ENCODE measurements at places on chromosomes 13 and 19.

DNA sequence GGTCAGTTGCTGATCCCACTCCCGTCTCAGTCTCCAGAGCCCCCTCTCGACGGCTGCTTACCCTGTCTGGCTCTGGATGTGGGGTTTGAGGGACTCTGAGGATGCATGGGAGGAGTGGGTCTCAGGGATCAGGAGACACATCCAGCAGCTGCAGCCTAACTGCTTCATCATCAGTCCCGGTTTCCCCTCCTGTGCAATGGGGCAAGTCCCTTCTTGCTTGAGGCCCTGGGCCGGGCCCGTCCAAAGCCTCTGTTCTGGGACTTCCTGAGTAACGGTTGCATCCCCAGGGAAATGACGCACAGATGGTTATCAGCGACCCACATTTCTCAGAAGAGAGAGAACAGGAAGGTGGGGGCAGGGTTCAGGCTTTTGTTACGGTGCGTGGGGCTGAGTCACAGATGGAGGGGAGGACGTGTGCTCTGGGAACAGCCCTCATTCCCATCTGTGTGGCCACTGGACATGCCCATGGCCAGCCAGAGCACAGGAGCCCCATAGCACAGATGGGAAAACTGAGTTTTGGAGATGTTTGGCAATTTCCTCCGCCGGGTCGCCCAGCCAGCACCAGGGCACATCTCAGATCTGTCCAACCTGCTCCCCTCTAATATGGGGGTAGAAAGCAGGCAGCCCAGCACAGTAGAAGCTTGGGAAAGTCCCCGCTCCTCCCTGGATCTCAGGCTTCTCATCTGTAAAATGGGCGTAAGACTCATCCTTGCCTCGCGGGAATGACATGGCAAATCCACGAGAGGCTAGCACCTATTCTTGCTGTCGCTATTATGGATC, 19.3 kb downstream of the GNA15 start:
- DNase-seq: no peak
- no peaks in the 10 kb centered on the region for H3K4me1 ChIP-seq
- no peak overlapping the region for H3K27ac ChIP-seq
- H3K27me3 ChIP-seq: no peaks in the 10 kb centered on the region
- no peak overlapping the region for H3K4me3 ChIP-seq
- H3K36me3 ChIP-seq: no peaks in the 10 kb centered on the region

- H3K36me3 ChIP-seq: no peaks in the 10 kb centered on the region
- peaks cover 31% of the 10 kb centered on the region for H3K4me1 ChIP-seq
- H3K27ac ChIP-seq: no peak overlapping the region
These were observed 18.3 kb downstream of the PRKCSH start for GRCh38 chr19:11453468-11454341.

GRCh38 chr13:70023516-70023915, 84.1 kb upstream of the ATXN8OS start:
- H3K27ac ChIP-seq: no peak overlapping the region
- no peak for DNase-seq
- H3K4me3 ChIP-seq: no peak overlapping the region
- no peaks in the 10 kb centered on the region for H3K4me1 ChIP-seq
- H3K36me3 ChIP-seq: no peaks in the 10 kb centered on the region

GRCh38 chr13:39840201-39840600, 184.7 kb downstream of the COG6 start:
- DNase-seq: no peak
- no peaks in the 10 kb centered on the region for H3K4me1 ChIP-seq
- no peak overlapping the region for H3K27ac ChIP-seq
- no peaks in the 10 kb centered on the region for H3K36me3 ChIP-seq
- H3K4me3 ChIP-seq: no peak overlapping the region

- no peaks in the 10 kb centered on the region for H3K36me3 ChIP-seq
- H3K27me3 ChIP-seq: no peaks in the 10 kb centered on the region
- no peak overlapping the region for H3K4me3 ChIP-seq
- H3K27ac ChIP-seq: no peak overlapping the region
- no peak for DNase-seq
- H3K4me1 ChIP-seq: no peaks in the 10 kb centered on the region
These were observed 7.6 kb upstream of the ACSBG2 start for GRCh38 chr19:6127716-6128335.

DNA sequence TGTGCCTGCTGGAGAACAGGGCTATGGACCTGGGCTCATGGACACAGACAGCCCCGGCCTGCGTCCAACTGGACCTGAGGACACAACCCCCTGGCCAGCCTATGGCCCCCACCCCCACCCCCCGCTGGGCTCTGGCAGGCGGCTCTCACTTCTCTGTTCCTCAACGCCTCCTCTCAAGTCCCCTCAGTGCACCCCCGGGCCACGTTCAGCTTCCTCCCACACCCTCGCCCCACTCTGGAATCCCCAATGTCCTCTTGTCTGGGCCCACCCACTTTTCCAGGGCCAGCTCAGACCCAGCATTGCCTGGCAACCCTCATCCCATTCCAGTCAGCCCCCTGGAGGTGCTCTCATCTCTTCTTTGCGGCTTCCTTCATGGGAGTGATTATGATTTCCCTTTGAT, 130.2 kb upstream of the SPACA7 start:
- H3K36me3 ChIP-seq: no peaks in the 10 kb centered on the region
- H3K4me1 ChIP-seq: peaks cover 8% of the 10 kb centered on the region
- H3K27me3 ChIP-seq: no peaks in the 10 kb centered on the region
- no peak overlapping the region for H3K27ac ChIP-seq

DNA sequence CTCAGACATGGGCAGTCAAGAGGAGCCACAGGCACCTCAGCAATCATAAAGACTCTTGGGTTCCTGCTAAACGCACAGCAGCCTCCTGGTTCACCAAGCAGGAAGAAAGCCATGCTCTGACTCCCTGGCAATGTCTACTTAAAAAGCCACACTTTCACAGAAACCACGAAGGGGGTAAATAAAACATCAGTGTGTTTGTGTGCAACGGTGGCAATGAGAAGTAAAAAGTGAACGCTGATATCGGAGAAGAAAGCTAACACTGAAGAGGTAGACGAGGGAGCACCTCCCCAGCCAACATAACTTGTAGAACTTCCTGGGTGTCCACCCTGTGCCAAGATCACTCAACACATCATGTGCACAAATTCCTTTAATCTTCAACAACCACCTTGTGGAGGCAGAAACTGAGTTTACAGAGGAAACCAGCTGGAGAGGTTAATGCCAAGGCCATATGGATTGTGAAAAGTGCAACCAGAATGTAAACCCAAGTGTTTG, 30.2 kb downstream of the HSPH1 start:
- no peak overlapping the region for H3K27ac ChIP-seq
- no peaks in the 10 kb centered on the region for H3K27me3 ChIP-seq
- no peaks in the 10 kb centered on the region for H3K4me1 ChIP-seq
- no peak overlapping the region for H3K4me3 ChIP-seq
- H3K36me3 ChIP-seq: peaks cover 7% of the 10 kb centered on the region

GRCh38 chr19:18843960-18844359, 12.2 kb downstream of the UPF1 start:
- no peak overlapping the region for H3K27ac ChIP-seq
- H3K4me1 ChIP-seq: peaks cover 15% of the 10 kb centered on the region
- DNase-seq: no peak
- peaks cover 13% of the 10 kb centered on the region for H3K36me3 ChIP-seq
- no peak overlapping the region for H3K4me3 ChIP-seq
- H3K27me3 ChIP-seq: no peaks in the 10 kb centered on the region

DNA sequence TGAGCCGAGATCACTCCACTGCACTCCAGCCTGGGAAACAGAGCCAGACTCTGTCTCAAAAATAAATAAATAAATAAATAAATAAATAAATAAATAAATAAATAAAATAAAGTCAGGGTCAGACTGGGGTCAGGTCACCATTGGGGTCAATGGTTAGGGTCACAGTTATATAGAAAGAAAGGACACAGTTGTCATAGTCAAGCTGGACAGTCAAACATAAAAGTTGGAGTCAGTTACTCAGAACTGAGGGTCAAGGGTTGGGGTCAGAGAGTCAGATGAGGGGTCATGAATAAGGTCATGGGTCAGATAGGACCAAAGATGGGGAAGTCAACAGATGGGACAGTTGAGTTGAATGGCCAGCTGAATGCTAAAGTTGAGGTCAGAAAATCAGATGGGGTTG, 16.7 kb upstream of the EPOR start:
- no peaks in the 10 kb centered on the region for H3K4me1 ChIP-seq
- no peaks in the 10 kb centered on the region for H3K36me3 ChIP-seq
- no peak for DNase-seq
- H3K27me3 ChIP-seq: no peaks in the 10 kb centered on the region
- no peak overlapping the region for H3K4me3 ChIP-seq

GRCh38 chr19:33785795-33786194, 10.9 kb upstream of the KCTD15 start:
- H3K27me3 ChIP-seq: no peaks in the 10 kb centered on the region
- no peak overlapping the region for H3K27ac ChIP-seq
- H3K4me3 ChIP-seq: no peak overlapping the region
- DNase-seq: no peak
- H3K36me3 ChIP-seq: no peaks in the 10 kb centered on the region

DNA sequence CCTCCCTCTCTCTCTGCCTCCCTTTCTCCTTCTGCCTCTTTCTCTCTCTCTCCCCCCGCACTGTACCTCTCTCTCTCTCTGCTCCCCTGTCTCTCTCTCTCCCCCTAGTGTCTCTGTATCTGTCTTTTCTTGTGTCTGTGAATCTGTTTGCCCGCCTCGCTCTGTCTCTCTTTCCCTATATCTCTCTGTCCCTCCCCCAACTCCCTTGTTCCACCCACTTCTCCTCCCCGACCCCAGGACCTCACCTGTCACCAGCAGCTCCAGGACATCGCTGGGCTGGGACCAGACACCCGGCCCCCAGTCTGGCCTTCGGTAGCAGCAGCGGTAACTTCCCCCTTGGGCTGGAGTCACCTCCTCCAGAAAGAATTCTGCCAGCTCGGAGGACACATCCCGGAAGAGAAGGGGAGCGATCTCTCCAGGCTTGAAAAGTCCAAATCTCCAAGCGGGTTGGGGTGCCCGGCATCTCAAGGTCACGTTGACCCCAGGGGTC, 3.9 kb downstream of the OSCAR start:
- no peak overlapping the region for H3K27ac ChIP-seq
- peaks cover 41% of the 10 kb centered on the region for H3K27me3 ChIP-seq
- H3K4me3 ChIP-seq: peak overlapping the region; percentile 76
- H3K36me3 ChIP-seq: no peaks in the 10 kb centered on the region

DNA sequence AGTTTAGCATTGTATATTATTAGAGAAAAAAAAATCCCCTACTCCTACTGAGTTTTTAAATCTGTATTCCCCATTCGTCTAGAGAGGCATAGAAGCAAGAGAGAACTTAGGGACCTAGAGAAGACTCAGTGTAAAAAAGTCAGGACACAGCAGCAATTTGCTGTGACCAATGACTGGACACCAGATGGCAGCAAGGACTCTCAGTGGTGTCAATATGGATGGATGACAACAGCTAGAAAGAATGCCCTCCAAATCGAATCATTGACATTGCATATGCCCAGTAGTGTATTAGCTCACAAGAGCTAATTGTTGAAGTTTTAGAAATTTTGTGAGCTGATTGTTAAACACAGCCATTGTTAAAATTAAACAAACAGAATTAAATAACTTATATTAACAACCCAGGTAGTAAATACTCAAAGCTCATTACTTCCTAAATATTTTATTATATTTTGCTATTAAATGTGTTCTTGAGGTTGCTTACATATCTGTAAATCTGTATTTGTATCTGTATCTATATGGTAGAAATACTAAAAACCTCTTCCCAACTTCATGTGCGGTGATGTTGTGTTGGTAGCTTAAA, 43.9 kb downstream of the SIAH3 start:
- no peaks in the 10 kb centered on the region for H3K27me3 ChIP-seq
- H3K4me3 ChIP-seq: no peak overlapping the region
- no peaks in the 10 kb centered on the region for H3K4me1 ChIP-seq
- no peak overlapping the region for H3K27ac ChIP-seq
- no peaks in the 10 kb centered on the region for H3K36me3 ChIP-seq

GRCh38 chr13:99516153-99516929, 15.1 kb downstream of the TM9SF2 start:
- H3K4me1 ChIP-seq: 0 out of 2 replicates have a peak, but pooled peaks cover 3% of the 10 kb centered on the region
- peaks cover 18% of the 10 kb centered on the region for H3K36me3 ChIP-seq
- no peak overlapping the region for H3K4me3 ChIP-seq
- no peak overlapping the region for H3K27ac ChIP-seq

DNA sequence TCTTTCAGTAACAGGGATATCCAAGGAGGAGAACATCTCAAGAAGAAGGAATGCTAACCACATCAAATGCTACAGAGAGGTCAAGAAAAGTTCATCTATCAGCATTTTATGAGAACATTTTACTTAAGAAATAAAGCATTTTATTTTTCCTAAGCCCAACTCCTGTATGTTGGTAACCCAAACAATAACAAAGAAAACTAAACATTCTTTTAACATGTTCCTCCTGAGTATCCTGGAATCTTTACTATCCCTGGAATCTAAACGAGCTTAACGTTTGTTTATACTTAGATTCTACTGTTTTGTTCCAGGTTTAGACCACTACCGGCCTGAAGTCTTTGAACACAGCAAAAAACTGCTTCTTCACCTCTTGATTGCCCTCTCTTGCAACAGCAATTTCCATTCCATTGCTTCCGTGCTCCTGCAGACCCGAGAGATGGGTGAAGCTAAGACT, 89.7 kb downstream of the ZAR1L start:
- H3K36me3 ChIP-seq: no peaks in the 10 kb centered on the region
- H3K27me3 ChIP-seq: no peaks in the 10 kb centered on the region
- peaks cover 2% of the 10 kb centered on the region for H3K4me1 ChIP-seq
- no peak overlapping the region for H3K27ac ChIP-seq
- H3K4me3 ChIP-seq: no peak overlapping the region

- no peaks in the 10 kb centered on the region for H3K27me3 ChIP-seq
- no peak overlapping the region for H3K4me3 ChIP-seq
- peak; percentile 63 for DNase-seq
- no peaks in the 10 kb centered on the region for H3K4me1 ChIP-seq
- H3K27ac ChIP-seq: no peak overlapping the region
These were observed 102.4 kb downstream of the KCTD12 start for GRCh38 chr13:76783798-76784197.

GRCh38 chr19:2711172-2711874, 8.8 kb upstream of the GNG7 start:
- H3K36me3 ChIP-seq: no peaks in the 10 kb centered on the region
- H3K27me3 ChIP-seq: no peaks in the 10 kb centered on the region
- no peak for DNase-seq
- H3K27ac ChIP-seq: no peak overlapping the region

GRCh38 chr13:78631077-78631476, 27.7 kb upstream of the POU4F1 start:
- DNase-seq: no peak
- H3K27ac ChIP-seq: no peak overlapping the region
- H3K36me3 ChIP-seq: 0 out of 2 replicates have a peak, but pooled peaks cover 9% of the 10 kb centered on the region
- no peaks in the 10 kb centered on the region for H3K4me1 ChIP-seq
- no peaks in the 10 kb centered on the region for H3K27me3 ChIP-seq

DNA sequence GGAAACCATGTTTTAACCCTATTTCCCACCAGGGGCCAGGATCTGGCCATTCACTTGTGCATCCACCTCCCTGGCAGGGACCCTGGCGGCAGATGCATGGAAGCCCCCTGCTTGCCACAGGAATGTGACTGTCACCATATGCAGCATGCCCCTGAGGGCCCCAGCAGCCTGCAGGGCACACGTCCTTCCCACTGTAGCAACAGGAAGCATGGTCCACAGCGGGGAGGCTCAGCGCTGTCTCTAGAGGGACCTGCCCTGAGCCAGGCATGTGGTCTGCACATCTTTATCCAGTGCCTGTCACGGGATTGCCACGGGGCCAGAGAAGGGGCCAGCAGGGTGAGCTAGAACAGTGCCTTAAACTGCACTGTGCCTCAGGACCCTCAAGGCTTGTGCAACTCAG, 34.9 kb upstream of the MCF2L start:
- no peaks in the 10 kb centered on the region for H3K27me3 ChIP-seq
- no peaks in the 10 kb centered on the region for H3K4me1 ChIP-seq
- H3K36me3 ChIP-seq: no peaks in the 10 kb centered on the region
- no peak overlapping the region for H3K27ac ChIP-seq
- no peak overlapping the region for H3K4me3 ChIP-seq
- no peak for DNase-seq
